AG08396 (cell line): ENCODE measurements at places on chromosomes 6 and 20.

DNA sequence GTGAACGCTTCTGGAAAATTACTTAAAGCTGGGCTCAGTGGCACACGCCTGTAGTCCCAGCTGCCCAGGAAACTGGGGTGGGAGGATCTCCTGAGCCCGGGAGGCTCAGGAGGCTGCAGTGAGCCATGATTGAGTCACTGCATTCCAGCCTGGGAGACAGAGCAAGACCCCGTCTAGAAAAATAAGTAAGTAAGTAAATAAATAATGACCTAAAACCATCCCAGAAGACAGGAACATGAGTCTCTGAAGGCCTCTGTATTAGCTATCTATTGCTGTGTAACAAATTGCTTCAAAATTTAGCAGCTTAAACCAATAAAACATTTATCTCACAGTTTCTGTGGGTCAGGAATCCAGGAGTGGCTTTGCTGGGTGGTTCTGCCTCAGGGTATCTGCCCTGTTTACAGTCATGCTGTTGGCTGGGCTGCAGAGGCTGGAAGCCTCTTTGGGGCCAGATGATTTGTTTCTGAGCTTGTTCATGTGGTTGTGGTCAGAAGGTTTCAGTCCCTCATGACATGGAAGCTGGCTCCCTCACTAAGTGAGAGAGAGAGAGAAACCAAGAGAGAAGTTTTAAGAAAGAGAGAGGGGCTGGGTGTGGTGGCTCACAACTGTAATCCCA is 48.4 kb upstream of the NCOA3 start:
- DNase-seq = peak; percentile 56

GRCh38 chr6:41289815-41290214 is 3.3 kb upstream of the TREM1 start:
- no peak for DNase-seq

GRCh38 chr6:49787176-49787575 is at the start of gene PGK2:
Gene PGK2, minus strand, starts transcription at chr6:49787285. Its CDS starts 98 bp downstream, at chr6:49787187.
- DNase-seq = no peak

DNA sequence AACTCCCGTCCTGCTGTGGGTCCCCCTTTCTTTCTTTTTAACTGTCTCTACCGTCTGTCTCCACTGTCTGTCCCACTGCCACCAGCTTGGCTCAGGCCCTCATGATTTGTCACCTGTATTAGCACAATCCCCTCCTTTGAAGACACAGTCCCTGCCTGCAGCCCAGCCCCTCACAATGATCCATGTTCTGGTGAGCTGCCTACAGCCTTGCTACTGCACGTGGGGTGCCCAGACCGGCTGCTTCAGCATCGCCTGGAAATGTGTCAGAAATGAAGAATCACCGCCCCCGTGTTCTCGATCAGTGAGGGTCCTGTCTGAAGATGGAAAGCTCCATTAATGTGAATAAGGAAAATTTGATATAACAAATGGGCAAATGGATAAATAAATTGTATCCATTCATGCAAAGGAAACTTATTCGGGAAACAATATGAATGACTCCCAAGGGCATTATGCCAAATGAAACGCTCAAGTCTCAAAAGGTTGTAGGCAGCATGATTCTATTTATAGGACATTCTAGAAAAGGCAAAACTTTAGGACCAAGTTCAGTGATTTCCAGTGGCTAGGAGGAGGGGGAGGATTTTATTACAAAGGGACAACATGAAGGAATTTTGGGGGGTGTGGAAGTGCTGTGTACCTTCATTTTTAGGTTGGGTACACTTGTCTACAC is 59.4 kb upstream of the CD83 start:
- no peak for DNase-seq

GRCh38 chr6:15533379-15534026 is 129.3 kb downstream of the DTNBP1 start:
- DNase-seq = no peak

DNA sequence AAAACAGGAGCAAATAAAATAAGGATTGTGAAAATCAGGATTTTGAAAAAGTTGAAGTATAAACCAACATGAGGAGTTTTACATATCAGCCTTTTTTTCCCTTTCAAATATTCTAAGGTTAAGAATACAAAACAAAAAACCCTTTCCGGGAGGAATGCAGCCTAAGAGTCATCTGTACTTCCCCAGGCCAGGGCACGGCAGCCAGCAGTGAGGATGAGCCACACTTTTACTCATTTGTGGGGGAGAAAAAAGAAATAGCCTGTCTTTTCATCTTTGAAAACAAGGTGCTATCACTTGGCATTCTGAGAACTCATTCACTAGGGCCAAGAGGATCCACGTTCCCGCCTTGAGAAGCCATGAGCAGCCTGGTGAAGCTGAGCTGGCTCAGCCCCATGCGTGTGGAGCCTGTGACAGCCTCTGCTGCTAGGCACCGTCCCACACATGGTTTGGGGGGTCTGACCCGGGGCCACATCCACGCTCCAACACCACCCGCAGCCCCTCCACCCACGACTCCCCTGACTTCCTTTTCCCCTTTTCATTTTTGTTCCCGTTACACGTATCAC is 11.2 kb downstream of the SLC22A1 start:
- DNase-seq = peak; percentile 50

DNA sequence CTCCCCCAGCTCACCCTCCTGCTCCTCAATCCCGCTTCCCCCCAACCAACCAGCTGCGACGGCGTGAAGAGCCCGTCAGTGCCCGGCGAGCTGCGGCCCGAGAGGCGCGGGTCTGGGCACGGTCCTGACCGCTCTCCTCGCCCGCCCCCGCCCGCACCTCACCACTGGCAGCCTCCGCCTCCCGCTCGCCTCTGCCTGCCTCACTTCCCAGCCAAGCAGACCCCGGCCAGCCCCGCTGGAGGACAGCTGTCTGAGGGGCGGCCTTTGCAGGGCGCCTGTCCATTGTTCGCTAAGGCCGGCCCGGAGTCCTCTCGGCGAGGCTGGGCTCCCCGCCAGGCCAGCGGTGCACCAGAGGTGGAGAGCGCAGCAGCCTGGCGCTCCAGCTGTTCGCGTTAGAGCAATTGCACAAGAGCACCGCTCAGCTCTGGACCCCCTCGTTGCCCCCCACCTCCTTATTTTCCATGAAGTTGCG is 1.3 kb downstream of the SOBP start:
- DNase-seq = peak; percentile 72

- no peak for DNase-seq
These were observed 46.4 kb downstream of the AKAP12 start for GRCh38 chr6:151286214-151286613.

DNA sequence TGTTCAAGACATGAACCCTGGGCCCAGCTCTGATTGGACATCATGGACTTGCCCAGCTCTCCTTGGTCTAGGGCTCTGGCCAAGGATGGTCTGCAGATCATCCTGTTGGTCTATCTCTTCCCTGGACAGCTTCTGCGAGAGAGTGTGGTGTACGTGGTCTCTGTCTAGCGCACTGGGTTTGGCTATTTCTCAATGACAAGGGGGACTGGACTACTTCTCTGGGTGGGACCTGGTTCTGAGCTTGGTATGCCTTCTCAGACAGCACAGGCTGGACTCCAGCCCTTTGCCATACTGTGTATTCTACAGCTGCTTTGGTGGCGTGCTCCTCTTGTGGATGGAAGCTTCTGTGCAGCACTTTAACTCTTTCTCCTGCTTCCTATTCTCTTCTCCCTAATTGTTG is 8.5 kb upstream of the RAET1E start:
- no peak for DNase-seq

GRCh38 chr6:128713461-128713860 is 169.5 kb upstream of the LAMA2 start:
- peak; percentile 32 for DNase-seq

DNA sequence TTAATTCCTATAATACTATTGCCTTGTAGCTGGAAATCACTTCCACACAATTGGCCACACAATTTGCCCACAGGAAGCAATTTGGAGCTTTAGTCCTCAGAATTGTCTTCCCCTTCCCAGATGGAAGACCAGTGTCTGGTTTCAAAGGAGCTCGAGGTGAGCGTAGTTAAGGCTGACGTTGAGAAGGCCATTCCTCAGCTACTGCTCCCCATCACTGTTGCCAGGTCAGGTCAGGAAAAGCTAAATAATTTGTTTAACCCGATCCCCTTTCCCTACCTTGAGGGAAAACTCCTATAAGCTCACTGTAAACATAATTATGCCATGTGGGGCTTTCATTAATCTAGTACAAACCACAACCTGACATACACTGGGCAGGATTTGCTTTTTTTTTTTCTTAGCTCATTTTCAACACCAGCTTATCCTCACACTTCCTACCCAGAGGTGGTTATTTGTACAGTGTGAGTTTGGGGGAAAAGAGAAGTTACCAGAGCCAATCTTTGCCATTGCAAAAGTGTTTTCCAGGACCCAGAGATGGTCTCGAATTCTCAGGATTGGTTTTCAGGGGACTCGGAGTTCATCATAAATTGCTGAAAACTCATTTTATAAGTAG is 242.7 kb downstream of the CLIC5 start:
- DNase-seq = no peak

DNA sequence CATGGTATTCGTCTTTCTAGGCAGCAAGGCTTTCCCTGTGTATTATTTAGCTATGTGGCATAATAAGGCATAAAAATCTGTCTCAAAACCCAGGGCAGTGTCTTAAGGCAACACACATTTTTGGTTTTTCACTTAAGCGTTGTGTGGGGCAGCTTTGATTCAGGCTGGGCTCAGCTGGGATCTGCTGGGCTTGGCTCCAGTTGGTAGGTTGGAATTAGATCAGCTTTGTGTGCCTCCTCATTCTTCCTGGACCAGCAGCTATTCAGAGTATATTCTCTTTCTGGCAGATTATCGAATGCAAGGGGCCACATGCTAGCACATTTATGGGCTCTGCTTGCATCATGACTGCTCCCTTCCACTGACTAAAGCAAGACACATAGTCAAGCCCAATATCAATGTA is 487.9 kb downstream of the RFPL4B start:
- DNase-seq = no peak

- DNase-seq = no peak
These were observed 187.6 kb downstream of the EPM2A start for GRCh38 chr6:145547594-145548335.

DNA sequence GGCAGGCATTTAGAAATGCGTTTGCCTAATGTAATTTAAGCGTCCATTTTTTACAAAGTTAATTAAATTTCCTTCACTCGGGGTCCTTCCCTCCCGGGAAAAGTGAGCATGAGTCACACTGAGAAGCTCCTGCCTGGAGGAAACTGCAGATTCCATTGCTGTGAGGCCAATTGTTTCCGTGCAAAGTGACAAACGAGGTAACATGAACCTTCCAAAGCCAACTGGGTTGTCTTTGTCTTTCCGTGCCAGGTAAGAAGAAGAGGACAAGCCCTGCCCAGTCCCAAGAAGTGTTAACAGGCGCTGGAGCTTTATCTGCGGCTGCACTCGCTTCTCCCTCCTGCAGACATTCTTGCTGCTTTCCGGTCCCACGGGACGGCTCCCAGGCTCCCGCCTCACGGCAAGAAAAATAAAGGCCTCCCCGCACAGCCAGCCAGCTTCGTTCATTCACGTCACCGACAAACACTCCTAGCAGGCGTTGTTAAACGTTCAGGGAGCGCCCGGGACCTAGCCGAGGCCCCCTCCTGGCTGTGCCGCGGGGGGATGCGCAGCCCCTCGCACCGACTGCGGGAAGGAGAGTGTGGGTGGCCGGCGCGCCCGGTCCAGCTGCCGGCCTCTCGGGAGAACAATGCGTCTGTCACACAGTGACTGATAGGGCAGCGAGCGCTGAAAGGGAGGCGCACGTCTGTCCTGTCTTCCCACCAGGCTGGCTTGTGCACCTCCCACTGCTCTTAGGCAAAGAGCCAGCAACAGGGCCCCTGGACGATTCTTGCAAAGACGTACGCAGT is 61.5 kb upstream of the HDDC2 start:
- DNase-seq = peak; percentile 31

DNA sequence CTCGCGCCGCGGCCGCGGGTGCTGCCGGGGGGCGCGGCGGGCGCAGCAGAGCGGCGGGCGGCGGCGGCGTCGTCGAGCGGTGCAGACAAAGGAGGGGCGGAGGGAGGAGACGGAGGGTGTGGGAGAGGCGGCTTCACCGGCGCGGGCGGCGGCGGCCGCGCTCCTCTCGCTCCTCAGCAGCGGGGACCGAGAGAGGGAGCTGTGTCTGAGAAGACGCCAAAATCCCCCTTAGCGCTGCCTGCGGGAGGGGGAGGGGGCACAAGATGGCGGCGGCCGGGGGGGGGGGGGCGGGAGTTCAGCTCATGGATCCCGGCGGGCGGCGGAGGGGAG is 296 bp downstream of the ADNP start:
- peak; percentile 26 for DNase-seq

DNA sequence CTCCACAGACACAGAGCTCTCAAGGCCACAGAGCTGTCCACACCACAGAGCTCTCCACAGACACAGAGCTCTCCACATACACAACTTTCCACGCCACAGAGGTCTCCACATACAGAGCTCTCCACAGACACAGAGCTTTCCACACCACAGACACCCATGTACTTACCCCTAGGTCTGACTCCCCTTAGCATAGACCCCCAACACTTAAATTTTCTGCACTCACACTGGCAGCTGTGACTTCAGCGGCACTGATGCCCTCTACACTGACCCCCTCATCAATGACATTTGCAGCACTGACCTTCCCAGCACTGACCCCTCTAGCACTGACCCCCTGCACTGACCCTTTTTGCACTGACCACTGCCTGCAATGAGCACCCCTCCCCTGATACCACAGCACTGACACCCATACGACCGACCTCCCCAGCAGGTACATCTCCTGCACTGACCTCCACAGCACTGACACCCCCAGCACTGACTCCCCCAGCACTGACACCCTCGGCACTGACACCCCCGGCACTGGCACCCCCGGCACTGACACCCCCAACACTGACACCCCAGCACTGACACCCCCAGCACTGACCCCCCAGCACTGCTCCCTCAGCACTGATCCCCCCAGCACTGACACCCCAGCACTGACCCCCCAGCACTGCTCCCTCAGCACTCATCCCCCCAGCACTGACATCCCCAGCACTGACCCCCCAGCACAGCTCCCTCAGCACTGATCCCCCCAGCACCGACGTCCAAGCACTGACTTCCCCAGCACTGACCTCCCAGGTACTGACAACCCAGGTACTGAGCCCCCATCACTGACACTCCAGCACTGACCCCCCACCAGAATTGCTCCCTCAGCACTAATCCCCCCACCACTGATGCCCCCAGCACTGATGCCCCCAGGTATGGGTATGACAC is 56.5 kb downstream of the ERMARD start:
- DNase-seq = no peak

DNA sequence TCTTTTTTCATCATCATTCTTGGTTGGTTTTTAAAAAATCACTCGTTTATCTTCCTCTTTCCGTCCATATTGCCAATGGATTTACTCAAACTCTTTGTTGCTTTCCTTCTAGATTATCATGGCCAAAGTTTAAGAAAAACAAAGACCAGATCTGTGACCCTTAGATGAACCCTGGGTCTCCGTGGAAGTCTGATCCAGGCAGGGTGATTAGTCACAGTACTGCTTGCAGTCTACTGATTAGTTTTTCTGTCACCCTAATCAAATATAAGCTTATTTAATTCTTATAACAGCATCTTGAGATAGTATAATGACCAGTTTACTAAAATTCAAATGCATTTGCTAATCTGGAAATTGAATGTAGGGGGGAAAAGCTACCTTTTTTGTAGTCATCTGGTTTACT is 6.0 kb upstream of the SMIM28 start:
- no peak for DNase-seq

- DNase-seq = no peak
These were observed 41.7 kb upstream of the ZBP1 start for GRCh38 chr20:57661746-57662455.

GRCh38 chr6:108737594-108738546 is 110.4 kb upstream of the ARMC2 start:
- peak; percentile 84 for DNase-seq
